ENCODE measurements at places on chromosomes 4 and X.

DNA sequence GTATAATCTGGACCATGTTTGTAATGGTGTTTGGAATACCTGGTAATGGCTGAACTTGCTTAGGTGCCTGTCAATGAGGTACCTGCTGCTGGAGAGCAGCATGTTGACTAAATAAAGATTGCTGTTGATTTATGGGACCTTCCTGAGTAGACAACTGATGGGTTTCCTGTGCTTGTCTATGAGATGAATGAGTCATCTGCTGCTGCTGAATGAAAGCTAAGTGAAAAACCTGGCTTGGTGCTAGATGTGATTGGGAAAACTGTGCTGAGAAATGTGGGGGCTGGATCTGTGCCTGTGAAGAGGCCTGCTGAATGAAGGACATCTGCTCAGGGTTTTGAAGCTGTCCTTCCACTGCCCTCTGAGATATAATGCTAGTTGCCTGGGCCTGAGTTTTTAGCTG lies 69.6 kb downstream of the WNK3 start:
- DNase-seq = no peak

- DNase-seq = no peak
These were observed 80.5 kb upstream of the AMELX start for GRCh38 chrX:11212741-11213140.

GRCh38 chr4:43816116-43816515 lies 632.5 kb downstream of the KCTD8 start:
- DNase-seq = no peak

GRCh38 chrX:6299724-6300123 lies 71.1 kb upstream of the NLGN4X start:
- DNase-seq = no peak

DNA sequence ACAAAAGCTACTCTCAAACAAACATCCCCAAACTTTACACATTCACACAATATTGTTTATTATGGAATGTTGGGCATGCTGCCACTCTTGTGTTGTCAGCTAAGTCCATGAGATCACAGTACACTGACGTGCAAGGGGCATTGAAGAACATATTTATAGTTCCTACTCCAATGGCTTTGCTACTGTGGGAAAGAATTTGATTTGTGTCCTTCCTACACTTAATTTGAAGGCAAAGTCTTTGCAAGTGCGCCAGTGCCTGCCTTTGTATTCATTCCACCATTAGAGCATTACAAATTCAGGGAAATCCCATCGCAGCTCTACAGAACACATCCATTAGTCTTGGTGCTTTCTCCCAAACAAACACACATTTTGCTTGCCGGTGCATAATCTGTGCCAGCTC lies 45.4 kb upstream of the FTHL17 start:
- DNase-seq = no peak

DNA sequence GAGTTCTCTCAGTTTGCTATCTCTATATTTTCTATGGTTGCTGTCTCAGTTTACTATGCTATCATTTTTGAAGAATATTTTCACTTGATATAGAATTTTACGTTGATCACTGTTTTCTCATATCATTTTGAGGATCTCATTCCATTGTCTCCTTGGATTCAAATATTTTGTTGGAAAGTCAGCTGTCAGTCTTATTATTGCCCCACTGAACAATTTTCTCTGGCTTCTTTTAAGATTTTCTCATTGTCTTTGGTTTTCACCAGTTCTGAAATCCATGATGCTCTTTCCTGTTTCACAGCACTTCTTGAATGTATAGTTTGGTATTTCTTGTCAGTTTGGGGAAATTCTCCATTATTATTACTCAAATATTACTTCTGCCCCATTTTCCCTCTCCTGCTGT lies 81.1 kb downstream of the ENPP6 start:
- DNase-seq = no peak

DNA sequence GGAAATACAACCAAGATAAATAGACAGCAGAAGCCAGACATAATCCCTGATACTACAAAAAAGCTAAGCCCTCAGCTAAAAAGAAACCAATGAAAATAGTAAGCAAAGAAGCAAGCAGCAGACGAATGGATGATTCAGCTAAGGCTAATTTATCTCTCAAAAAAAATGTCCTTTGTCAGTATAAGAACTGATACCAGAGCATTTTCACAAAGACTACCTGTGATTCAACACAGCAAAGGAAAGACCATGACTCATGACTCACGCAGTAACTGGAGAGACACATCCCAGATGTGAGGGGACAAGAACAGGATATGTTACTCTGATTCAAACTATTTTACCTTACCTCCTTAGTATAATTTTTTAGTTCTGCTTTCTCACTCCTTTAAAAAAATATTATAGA lies 22.7 kb upstream of the TMPRSS11F start:
- no peak for DNase-seq

- DNase-seq = no peak
These were observed 428.2 kb upstream of the GALNT7 start for GRCh38 chr4:172740434-172740833.

GRCh38 chr4:36610628-36611027 lies 329.2 kb downstream of the DTHD1 start:
- DNase-seq = no peak

- no peak for DNase-seq
These were observed 53.8 kb downstream of the RAP1GDS1 start for GRCh38 chr4:98314791-98315565.

GRCh38 chr4:34293459-34293858 lies 1950.9 kb downstream of the ARAP2 start:
- DNase-seq = no peak

GRCh38 chr4:106584337-106584989 lies 215.9 kb upstream of the GIMD1 start:
- no peak for DNase-seq

- no peak for DNase-seq
These were observed 83.4 kb upstream of the FAM47B start for GRCh38 chrX:34859191-34859590.

- no peak for DNase-seq
These were observed 1574.3 kb upstream of the PABPC4L start for GRCh38 chr4:135775909-135776308.

DNA sequence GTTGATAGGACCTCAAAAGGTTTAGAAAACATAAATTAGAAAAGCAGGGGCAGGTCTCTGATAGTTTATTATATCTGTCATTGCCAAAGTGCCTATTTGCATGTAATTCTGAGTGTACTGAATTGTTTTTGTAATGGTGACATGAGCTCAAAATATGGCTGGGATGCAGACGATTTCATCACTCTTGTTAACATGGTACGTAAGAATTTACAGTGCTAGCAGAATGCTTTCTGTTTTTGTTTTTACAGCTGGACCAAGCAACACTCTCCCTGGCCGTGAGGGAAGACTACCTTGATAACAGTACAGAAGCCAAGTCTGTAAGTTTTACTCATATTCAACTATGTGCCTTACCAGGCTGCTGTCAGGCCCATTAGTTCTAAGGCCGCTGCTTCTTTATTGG lies 58.1 kb downstream of the PHEX start:
- no peak for DNase-seq

GRCh38 chrX:150446151-150446550 lies 83.0 kb downstream of the MAMLD1 start:
- DNase-seq = no peak

All from SW 1271 (cell line).